ENCODE measurements at places on chromosomes 3 and 15. TPM values are rescaled to one million over a fixed set of nuclear protein-coding genes. Genes with fewer than 3 reads are reported as not detected.

The NOX5 gene
- not detected for total RNA-seq

The ZNF592 gene
- total RNA-seq: 7.9 TPM

The SLC2A2 gene
- not detected for total RNA-seq

The TXNRD3 gene
- total RNA-seq: 7.9 TPM

The SLC12A1 gene
- total RNA-seq: 0.98 TPM

The NEK11 gene
- 18.4 TPM for total RNA-seq
